ENCODE measurements at places on chromosomes 13 and 19.

DNA sequence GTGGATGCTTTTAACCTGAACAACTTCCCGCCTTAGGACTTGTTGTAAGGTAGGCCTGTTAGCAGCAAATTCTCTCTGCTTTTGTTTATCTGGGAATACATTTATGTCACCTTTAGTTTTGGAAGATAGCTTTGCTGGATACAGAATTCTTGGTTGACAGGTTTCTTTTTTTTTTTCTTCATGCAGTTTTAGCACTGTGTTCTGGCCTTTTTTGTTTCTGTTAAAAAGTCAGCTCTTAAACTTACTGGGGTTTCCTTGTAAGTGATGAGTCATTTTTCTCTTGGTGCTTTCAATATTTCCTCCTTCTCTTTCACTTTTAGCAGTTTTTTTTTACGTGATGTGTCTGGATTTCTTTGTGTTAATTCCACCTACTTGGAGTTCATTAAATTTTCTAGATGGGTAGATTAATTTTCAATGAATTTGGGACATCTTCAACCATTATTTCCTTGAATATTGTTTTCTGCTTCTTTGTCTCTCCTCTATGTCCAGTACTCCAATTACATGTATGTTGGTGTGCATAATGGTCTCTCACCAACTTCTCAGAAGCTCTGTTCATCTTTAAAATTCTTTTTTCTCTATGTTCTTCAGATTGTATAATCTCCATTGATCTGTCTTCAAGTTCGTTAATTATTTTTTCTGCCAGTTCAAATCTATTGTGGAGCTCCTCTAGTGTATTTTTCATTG, 188.2 kb upstream of the ZNF536 start:
- no peak for DNase-seq

- no peak for DNase-seq
Measured at GRCh38 chr19:12773571-12773970, 1.8 kb downstream of the HOOK2 start.

GRCh38 chr19:33812388-33813330, 16.0 kb downstream of the KCTD15 start:
- no peak for DNase-seq

GRCh38 chr19:41646589-41647204, 19.8 kb upstream of the CEACAM4 start:
- DNase-seq = no peak

GRCh38 chr19:33580026-33580644, 41.6 kb upstream of the CHST8 start:
- DNase-seq = no peak

GRCh38 chr19:737591-738093, 13.3 kb upstream of the MISP start:
- DNase-seq = no peak

- DNase-seq = no peak
Measured at GRCh38 chr13:45847554-45848224, 3.9 kb downstream of the SIAH3 start.

DNA sequence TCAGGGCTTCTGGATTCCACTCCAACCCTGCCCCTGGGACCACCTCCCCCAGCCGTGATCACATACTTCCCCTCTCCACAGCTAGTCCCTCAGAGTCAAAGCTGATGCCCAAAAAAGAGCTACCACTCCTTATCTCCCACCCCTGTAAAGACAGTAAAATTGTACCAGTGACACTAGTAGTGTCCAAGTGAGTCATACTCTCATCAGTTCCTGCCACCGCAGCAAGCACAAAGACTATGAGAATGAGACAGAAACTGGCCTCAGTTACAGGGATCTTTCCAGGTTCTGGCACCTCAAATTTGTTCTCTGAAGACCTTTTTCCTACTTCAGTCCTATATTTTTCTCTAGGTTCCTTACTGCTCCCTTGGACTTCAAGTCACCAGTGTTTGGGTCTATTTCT, 144.2 kb downstream of the SPRY2 start:
- no peak for DNase-seq

DNA sequence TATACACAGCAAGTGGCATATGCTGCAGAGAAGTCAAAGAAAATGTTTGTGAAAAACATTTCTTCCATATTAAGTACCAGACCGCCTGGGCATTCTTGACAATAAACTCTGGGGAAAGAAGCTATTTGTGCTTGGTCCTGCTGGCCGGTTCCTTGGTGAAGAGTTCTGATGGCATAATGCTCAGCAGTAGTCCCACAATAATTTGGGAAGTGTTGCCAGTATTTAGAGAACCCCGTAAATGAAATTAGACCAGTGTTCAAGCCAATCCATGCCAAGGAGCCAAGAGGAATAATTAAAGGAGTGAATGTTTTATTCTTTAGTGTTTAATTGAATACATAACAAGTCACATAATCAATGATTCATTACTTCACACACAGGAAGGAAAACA, 6.3 kb downstream of the KCTD12 start:
- no peak for DNase-seq

GRCh38 chr13:73939071-73939380, 195.2 kb downstream of the KLF12 start:
- no peak for DNase-seq

GRCh38 chr19:1912760-1913505, 7.7 kb downstream of the ADAT3 start:
- DNase-seq = no peak

GRCh38 chr19:13507053-13507611, 853 bp upstream of the CACNA1A start:
- no peak for DNase-seq

GRCh38 chr19:29810504-29810871, 1.3 kb upstream of the CCNE1 start:
- DNase-seq = no peak

- DNase-seq = no peak
Measured at GRCh38 chr19:35518313-35518712, 4.9 kb upstream of the DMKN start.

GRCh38 chr19:55346725-55347441, 7.2 kb downstream of the KMT5C start:
- no peak for DNase-seq

DNA sequence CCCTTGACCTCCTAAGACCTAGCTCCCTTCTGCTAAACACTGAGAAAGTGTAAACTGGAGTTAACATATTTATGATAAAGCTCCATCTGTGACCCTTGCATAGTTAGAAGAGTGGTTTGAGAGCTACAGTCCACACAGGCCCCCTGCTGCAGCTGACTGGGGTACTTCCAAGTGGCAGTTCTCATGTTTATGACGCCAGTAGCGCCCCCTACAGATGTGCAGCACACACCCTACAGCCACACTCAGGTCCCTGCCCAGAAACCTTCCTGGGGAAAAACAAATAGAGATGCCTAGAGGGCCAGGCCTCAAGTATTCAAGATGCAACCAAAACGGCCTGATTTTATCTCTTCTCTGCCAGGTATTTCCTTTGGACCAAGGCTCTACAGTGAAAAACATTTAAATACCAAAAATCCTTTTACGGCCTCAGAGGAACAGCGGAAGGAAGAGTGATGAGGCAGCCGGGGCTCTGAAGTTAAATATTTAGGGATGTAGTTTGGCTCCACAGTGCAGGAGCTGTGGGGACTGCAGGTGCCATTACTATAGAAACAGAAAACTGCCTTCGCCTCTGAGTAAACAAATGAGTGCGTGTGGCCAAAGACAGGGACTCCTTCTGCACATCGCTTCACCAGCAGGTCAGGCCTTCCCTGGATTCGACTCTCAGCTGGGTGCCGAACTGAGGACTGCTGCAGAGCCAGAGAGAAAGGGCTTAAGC, 553.1 kb downstream of the EFNB2 start:
- DNase-seq = no peak

DNA sequence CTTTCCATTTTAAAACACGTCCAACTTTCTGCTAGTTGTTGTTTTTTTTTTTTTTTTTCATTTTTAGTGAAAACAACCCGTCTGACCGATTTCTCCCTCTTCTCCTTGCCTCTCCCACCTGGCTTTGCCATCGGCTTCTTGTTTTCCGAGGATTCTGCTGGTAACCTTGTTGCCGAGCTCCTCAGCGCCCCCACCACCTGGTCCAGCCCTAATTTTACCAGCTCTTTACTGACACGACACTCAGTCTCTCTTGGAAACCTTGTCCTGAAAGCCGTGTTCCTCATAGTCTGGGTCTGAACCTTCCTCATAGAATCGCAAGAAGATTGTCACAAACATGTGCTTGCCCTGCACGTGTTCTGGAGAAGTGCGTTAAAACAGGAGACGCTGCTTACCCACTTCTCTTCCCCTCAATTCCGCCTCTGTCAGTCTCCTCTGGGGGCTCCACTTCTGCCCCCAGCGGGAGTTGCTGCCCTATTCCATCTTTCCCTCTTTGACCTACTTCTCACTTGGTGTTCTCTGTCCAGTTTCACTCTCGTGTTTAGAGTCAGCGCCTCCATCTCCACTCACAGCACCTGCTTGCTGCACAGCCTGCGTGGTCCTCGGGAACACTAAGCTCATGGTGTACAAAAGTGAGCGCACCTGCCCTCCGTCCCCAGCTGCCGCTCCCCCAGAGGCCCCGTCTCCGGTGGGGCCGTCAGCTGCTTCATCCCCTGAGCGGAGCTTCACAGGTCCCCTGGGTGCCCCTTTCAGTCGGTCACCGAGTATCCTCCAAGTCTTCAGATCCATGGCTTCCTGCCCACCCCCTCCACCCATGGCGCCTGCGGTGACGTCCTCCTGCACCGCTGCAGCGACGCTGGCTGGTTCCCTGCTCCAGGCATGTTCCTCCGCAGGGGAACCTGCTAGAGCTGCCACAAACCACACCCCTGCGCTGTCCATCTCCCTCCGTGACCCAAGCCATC, 65.1 kb downstream of the TM9SF2 start:
- no peak for DNase-seq

GRCh38 chr13:73664851-73665250, 469.4 kb downstream of the KLF12 start:
- no peak for DNase-seq

- DNase-seq = no peak
Measured at GRCh38 chr19:51469629-51470028, 8.7 kb upstream of the CEACAM18 start.

DNA sequence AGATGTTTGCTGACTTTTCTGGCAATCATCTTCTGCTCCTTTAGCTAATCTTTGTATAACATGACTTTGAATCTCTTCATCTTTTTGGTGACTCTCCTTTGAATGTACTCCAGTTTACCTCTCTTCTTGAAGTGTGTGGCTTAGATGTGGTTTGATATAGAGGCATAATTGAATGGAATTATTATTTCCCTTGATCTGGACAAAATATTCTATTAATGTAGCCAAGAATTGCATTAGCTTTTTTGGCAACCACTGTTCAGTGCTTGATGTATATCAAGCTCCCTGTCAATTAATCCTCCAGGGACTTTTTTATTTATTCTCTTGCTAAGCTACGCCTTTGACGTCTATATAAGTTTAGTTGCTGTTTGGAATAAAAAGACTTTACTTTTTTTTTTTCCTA, 490.8 kb downstream of the PCDH20 start:
- no peak for DNase-seq

GRCh38 chr13:112867301-112867711, 101.7 kb upstream of the MCF2L start:
- no peak for DNase-seq

DNA sequence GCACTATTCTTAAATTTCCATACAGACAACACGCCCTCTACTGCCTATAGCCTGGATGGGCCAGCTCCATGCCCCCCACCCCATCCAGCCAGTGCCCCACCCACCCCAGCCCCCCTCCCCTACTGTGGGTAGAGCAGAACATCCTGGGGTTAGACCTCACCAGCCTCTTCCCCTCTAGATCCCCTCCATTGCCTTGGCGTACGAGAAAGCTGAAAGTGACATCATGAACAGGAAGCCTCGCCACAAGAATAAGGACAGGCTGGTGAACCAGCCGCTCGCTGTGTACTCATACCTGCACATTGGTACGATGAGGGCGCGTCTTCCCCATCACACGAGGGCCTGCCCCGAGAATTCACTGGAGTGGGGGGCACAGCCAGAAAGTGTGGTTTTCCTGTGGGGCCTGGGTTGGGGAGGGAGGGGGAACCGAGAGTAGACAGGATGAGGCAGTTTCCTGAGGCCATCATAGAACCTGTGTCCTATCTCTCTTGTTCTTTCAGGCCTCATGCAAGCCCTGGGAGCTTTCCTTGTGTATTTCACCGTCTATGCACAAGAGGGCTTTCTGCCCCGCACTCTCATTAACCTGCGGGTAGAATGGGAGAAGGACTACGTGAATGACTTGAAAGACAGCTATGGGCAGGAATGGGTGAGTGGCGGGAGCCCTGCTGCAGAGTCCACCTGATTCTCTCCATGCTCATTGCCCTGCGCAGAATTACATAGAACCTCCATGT, 29.1 kb downstream of the ATP12A start:
- DNase-seq = no peak

- no peak for DNase-seq
Measured at GRCh38 chr19:17873786-17874757, 2.3 kb downstream of the SLC5A5 start.

DNA sequence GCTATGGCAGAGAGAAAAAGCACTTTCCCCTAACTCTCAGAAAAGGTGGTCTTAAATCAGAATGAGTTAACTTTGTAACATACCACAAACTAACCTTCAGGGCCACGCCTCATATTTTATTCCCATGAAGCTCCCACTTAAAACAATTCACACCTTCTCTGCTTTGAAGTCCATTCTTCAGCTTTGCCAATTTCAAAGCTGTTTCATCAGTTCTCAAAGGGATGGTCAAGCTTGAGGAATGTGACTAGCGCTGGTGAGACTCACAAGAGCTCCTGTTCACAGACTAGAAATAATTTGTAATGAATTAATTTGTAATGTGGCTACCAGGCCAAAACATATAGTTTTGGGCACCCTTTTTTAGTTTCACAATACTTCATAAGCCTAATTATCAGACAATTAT, 68.2 kb downstream of the STK24 start:
- no peak for DNase-seq

DNA sequence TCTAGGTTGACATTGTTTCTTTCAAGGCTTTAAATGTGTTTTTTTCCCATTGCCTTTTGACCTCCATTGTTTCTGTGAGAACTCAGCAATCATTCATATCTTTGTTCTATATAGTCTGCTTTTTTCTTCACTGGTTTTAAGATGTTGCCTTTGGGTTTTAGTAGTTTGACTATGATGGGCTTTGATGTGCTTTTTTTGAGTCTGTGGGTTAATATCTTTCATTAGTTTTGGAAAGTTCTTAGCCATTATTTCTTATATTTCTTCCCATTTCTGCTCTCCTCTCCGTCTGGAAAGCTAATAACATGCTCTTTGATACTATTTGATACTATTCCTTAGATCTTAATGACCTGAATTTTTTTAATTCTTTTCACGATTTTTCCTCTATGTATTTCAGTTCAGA, 32.7 kb downstream of the CCDC8 start:
- no peak for DNase-seq

- no peak for DNase-seq
Measured at GRCh38 chr19:33780251-33780650, 16.4 kb upstream of the KCTD15 start.

- no peak for DNase-seq
Measured at GRCh38 chr13:107834717-107835116, 380.6 kb downstream of the LIG4 start.

- DNase-seq = no peak
Measured at GRCh38 chr13:94708031-94708859, 4.1 kb downstream of the SOX21 start.

DNA sequence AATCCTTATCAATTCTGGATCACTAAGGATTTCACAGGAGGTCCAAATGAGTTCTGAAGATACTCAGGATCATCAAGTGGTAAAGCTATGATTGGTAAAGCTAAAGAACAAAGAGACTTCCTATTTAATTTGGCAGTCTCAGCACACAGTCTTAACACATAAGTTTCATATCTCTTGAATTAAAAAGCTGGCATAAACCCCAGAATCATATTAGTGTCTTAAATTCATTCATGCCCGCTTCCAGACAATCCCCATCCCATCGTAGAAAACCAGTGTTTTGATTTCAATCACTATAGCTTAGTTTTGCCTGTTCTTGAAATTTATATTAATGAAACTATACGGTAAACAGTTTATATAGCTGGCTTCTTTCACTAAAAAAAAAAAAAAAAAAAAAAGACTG, 278.7 kb downstream of the DIAPH3 start:
- no peak for DNase-seq

Data from NCI-H1436 treated with DMSO at 0.1 percent for 48 hours (cell line).